Retinal pigment epithelial cell (primary cell): ENCODE measurements at places on chromosomes 3 and 15.

GRCh38 chr3:30011237-30011803 lies 595.1 kb upstream of the TGFBR2 start:
- no peak for DNase-seq

GRCh38 chr3:112001526-112001925 lies 2.8 kb downstream of the TAGLN3 start:
- DNase-seq: no peak

- no peak for DNase-seq
Observed at GRCh38 chr15:63086271-63086670, 35.4 kb upstream of the LACTB start.

DNA sequence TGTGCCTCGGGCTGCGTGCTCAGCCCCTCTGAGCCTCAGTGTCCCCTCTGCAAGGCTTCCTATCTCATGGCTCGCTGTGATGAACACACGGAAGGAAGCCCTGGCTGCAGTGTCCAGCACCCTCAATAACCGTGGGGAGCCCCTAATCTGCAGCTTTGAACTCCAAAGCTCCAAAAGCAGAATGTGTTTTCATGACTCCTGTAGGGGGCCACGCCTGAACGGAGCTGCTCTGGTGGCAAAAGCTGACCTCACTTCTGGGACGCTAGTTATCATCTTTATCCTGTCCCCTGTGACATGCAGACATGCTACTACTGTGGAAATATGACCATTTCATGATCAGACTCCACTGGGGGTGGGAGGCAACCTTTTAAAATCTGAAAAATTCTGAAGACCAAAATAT lies 98.8 kb downstream of the SEC22A start:
- no peak for DNase-seq

- no peak for DNase-seq
Observed at GRCh38 chr15:64747578-64747977, 27.8 kb downstream of the RBPMS2 start.

DNA sequence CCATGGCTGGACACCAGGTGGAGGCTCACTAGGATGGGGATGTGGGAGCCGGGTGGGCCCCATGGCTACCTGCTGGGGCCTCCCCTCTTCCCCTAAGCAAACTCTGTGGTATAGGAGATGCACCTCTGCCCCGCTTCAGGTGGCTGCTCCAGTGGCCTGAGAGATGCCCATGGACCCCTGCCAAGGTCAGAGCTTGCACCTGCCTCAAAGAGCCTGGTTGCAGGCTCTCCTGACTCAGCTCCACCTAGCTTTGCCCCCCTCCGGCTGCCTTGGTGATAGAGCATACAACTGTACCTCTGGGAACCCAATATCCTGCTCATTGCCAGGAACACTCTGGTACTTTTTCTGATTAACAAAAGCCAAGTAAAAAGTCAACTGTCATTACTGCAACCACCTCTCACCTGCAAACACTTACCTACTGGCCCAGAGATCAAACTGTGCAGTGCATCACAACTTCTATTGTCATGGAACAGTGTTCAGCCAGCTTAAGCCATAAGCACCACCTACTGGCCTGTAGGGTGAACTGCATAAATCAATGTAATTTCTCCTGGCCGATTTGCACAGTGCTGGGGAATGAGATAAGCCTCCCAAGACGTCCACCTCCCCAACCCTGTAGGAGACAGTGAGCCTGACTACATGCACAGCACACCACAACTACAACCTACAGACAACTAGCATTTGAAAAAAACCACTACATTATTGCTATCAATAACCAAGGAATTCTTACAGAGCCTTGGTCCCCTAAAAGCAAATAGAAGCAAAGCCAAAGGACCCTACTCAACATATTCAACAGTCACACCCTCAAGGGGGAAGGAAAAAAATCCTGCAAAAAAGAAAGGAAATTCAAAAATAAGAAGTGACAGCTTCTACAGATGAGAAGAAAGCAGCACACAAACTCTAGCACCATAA lies 352.4 kb upstream of the ARHGEF26 start:
- no peak for DNase-seq

DNA sequence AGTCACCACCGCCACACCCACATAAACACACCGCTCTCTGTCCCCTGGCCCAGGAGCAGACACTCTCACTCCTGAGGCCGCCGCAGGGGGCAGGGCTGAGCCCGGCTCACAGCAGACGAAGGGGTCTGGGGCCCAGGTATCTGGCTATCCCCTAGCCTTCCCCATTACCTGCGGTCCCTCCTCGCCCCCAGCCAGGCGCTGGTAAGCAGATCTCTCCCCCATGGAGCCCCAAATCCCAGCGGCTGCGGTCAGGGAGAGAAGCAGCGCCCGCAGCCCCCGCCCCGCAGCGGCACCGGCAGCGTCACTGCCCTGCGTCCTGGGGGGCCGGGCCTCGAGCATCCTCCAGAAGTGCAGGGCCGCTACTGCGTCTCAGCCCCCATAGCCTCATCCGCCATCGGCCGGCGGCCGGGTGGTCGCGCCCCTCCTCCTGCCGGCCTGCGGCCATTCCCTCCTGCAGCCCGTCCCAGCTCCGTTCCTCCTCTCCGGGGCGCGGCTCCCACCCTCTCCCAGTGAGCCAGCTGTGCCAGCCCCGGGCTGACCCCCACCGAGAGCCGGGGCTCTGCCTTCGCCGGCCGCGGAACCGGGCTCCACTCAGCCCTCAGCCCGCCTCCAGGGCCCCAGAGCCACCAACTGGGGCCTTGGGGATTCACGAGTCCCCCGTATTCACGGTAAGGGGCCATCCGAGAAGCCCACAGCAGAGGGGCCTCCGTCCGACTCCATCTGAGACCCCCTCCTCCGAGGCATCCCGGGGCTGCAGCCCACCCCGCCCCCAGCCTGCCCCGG lies 13.1 kb downstream of the TNK2 start:
- no peak for DNase-seq

DNA sequence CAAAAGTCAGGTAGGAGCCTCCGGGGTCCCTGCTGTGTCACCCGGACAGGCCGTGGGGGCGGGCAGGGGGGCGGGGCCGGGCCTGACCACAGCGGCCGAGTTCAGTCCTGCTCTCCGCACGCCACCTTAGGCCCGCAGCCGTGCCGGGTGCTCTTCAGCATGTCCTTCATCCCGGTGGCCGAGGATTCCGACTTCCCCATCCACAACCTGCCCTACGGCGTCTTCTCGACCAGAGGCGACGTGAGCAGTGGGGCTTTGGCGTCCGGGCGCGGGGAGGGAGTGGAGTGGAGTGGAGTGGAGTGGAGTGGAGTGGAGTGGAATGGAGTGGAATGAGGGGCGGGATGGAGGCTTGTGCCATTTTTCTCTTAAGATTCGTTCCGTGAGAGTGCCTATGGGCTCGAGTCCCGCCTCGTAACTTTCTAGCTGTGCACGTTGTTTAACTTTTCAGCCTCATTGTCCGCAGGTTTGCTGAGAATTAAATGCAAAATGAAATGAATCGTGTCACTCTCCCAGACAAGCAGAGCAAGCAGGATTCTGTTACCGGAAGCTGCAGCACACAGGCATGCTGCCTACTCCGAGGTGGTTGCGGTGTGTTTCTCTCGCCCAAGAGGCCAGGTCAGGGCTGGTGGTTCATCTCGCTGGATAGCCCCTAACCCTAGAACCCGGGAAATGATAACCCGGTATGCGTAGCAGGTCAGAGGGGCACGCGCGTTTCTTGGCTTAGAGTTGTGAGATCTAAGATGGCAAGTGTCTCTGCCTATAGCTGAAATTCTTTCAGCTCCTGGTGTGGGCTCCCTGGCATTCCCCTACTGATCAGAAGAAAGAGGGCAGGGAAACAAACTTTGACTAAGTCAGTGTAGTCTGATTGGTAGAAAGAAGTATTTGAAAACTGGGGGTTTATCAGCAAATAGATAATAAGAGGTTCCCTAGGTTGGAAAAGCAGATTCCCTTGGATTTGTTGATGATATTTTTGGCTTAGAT lies at the start of gene FAH:
FAH (plus strand) TSS at position 104 of the 981 bp plus-strand sequence; CDS start at position 160, 56 bp downstream.
- no peak for DNase-seq

- no peak for DNase-seq
Observed at GRCh38 chr15:67146875-67147381, 81.5 kb downstream of the SMAD3 start.

GRCh38 chr3:99772671-99773070 lies 45.0 kb upstream of the CMSS1 start:
- no peak for DNase-seq

DNA sequence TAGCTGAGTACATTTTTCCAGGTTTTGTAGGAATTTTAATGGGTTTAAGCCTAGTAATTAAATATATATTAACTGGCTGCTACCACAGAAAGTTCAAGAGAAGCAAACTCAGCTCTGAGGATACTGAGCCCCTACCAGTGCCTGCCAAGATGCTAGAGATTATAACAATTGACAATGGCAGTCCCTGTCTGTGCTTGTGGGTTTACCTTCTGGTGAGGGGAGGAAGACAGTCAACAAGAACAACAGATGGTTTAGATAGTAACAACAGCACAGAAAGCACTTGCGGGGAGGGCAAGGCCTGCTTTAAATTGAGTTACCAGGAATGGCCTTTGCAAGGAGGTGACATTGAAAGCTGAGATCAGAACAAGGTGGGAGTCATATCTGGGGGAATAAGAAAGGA lies 56.6 kb upstream of the ARHGEF3 start:
- DNase-seq: no peak

GRCh38 chr3:51928438-51928837 lies 13.3 kb downstream of the RRP9 start:
- no peak for DNase-seq

DNA sequence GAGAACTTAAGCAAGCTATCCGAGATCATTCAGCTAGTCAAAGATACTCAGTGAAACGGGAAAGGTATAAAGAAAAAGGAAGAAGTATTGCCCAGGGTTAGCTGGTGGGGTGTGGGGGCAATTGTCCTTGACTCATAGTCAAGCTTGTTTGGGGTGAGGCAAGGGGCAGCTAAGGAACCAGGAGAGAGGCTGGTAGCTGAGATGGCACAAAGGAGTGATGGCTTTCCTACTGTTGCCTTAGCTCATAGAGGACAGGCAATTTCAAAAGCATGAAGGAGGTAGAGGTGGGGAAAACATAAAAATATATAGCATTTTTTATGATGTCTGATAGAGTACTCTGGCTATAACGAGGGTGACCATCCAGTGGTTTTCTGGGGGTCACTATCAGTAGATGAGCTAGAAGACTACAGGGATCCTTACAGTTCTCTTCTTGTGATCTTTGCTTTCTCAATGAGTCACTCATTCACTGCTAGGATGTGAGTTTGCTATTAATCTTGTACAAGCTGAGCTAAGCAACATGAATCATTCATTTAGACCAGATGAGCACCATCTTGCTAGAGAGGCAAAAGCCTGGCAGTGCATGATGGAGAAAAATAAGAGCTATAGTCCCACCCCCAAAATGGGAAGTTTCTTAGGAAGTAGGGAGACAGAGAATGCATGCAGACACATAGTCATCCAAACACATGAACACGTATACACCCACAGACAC lies 207.1 kb upstream of the PFN2 start:
- DNase-seq: no peak

GRCh38 chr3:16071206-16071605 lies 103.3 kb upstream of the GALNT15 start:
- no peak for DNase-seq

DNA sequence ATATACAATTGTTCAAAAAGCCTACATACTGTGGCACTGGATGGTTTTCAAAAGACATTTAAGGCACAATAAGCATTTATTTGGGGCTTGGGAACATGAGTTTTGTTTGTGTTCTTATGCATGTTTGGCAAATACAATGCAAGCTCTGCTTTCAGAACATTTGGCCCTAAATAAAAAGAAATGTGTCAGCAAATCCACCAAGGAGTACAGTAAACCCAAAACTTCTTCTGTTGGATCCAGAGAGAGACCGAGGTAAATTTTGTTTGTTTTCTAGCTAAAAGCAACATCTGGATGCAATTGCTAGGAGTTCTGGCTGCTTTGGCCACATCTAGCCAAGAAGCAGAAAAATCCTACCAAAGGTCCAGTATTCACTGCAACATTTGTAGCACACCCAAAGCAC lies 168.8 kb downstream of the DCLK3 start:
- DNase-seq: no peak

- DNase-seq: peak; percentile 91
Observed at GRCh38 chr3:155895379-155895900, 25.0 kb downstream of the GMPS start.

DNA sequence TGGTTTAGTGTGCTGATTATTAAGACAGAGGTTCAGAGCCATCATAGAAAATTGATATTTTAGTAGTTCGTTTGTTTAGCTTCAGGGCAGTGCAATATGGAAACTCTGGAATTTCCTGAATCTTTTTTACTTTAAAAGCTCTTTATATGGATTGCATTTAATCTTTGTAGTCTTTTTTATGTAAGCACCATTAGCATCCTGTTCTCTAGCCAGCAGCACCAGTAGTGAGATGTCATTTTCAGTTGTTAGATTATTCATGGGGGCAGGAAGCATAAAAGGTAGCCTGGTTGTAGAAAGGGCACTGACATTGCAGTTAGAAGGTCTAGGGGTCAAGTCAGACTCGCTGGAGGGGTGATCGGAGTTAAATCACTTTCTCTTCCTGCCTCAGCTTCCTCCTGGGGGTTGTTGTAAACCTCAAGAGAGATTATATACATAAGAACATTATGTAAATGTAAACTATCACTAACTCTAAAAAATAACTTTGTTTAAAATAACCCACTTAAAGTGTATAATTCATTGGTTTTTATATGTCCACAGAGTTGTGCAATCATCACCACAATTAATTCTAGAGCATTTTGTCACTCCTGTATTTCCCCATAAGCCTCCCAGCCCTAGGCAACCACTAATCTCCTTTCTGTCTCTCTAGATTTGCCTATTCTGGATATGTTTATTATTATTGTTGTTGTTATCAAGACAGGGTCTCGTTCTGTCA lies 31.4 kb upstream of the ITPKA start:
- no peak for DNase-seq

- no peak for DNase-seq
Observed at GRCh38 chr3:149609595-149609994, 48.2 kb downstream of the WWTR1 start.

DNA sequence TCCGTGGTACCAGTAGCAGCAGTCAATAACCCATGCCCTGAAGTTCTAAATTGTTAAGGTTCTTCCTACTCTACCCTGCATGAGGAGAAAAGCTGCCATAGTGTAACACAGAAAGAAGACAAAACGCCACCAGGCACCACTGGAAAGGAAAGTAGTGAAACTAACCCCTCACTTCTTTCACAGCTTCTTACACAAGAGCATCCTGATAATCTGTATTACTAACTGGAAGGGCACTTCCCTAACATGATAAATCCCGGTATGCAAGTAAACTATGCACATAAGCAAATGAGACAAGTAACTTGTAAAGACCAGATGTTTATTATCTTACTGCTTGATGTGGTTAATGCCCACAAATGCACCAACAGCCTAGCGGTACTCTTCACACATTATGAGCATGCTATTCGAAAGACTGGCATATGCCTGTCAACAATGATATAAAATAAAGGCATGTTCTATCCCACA lies 141.3 kb downstream of the ADAM10 start:
- DNase-seq: no peak

GRCh38 chr3:188683032-188683521 lies 488.7 kb upstream of the TPRG1 start:
- DNase-seq: peak; percentile 86

GRCh38 chr15:98524838-98525660 lies 123.3 kb upstream of the IGF1R start:
- no peak for DNase-seq

DNA sequence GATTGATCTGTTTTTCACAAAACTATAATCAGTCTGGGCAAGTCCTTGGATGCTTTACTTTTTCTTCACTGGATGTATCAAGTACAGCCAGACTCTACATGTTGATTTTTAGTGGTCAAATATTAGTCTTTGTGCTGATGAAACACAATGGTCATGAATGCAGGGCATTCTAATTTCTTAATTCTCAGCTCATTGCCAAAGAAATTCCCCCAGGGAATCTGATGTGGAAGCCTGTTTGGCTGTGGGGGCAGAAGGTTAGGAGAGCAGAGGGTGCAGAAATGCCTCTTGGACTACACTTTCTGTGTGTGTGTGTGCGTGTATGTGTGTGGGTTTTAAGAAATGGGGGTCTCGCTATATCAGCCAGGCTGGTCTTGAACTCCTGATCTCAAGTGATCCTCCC lies 48.7 kb upstream of the HACD2 start:
- no peak for DNase-seq
